RPMI7951 (cell line): ENCODE measurements at places on chromosomes 2 and 18. TPM values are rescaled to one million over a fixed set of nuclear protein-coding genes. Genes with fewer than 3 reads are reported as not detected.

- DNase-seq: no peak
These were observed at the start of gene NXPH2 for GRCh38 chr2:138779781-138780445. Gene NXPH2, minus strand, starts transcription at chr2:138780390. Its CDS starts 149 bp downstream, at chr2:138780241.

DNA sequence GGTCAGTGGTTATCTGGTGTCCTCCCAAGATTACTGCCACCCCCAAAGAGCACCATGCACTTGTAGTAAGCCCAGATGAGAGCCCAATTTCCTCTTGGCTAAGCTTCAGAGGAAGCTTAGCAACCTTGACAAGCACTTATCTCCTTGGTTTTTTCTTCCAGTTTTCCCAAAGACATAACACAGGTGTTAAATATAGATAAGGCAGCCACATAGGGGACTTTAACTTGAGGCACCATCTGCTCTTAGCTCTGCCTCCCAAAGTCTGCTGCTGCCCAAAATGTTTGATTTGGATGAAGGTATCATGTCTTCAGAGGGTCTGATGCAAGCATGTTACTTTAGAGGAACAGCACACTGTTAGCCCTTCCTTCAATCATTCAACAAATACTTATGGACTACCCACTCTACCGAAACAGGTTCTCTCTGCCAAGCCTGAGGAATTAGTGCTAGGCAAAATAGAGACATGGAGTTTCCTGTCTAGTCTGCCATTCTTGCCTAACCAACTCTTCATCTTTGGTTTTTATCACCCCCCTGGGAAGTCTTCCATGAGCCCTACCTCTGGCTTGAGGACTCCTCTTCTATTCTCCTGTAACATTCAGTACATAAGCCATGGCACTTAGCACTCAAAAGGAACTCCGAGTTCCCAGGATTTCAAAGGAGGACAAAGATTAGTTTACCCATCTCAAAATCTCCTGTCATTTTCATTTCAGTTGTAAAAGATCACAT lies 73.7 kb downstream of the SP3 start:
- no peak for DNase-seq

The IL1F10 gene
- total RNA-seq: not detected in 2 replicates

- DNase-seq: peak; percentile 42
These were observed 119.7 kb upstream of the NFATC1 start for GRCh38 chr18:79275992-79276391.

GRCh38 chr2:206092297-206092696 lies 6.3 kb upstream of the INO80D start:
- DNase-seq: no peak

DNA sequence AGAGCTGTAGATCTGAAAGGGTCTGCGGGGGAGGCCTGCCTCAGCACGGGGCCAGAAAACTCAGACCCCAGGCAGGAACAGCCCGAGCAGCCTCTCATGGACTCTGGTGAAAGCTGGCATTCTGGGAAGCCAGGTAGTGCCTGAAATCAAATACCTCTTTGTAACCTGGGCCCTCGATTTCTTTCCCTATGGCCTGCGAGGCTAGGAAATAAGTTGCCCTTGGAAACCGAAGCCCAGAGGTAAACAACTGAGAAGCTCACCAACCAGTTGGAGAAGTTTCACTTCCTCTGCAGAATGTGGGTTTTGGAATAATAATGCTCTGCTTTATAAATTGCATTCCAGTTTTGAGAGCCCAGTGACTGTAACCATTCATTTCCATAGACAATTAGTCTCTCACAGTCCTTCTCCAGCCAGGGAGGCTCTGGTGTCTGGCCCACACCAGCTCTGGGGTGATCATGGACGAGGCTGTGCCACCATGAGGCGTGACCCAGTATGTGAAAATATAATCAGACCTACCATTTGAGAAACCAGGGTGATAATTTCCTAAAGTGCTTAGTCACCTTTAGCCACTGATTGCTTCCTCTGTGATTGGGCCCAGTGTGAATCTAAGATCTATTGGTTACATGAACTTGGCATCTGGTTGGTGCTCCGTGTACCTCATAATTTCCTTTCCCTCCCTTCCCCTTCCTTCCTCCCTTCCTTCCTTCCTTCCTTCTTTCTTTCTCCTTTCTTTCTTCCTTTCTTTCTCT lies 133.1 kb upstream of the PELI1 start:
- DNase-seq: peak; percentile 55

The TSPYL6 gene
- not detected in 2 replicates for total RNA-seq

The TFCP2L1 gene
- under 0.01 TPM in 1 of 2 replicates, not detected in the other for total RNA-seq

DNA sequence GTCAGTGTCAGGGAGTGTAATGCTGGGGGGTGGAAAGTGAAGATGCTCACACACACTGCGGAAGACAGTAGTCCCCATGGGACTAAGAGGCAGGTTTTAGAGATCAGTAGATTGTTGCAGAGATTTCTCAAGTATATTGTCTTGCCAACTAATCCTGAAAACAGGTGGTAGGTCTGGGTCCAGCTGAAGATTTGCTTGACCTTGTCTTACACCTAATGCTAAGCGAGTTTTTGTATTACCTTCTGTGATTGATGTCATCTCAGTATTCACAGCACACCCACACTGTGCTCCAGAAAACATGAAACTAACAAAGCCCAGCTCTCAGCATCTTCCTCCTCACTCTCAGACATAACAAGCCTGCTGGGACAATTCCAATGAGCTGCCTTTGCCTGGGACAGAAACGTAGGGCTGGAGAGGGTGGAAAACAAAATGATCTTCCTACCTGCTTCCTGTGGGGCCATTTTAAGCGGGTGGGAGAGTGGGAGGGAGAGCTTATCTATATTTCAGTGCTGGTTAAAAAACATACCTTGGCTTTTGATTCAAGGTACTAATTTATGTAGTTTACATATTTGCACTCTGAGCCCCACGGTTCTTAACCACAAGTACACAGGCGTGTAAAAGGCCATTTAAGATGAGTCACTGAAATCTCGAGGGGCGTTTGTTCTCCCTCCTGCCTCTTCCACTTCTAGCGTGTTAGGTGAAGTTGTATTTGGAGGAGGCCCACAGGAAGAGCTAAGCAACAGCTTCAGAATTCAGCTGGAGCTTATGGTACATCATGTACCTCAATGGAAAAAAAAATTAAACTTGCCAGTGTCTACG lies 23.1 kb upstream of the RBMS1 start:
- DNase-seq: peak; percentile 69

DNA sequence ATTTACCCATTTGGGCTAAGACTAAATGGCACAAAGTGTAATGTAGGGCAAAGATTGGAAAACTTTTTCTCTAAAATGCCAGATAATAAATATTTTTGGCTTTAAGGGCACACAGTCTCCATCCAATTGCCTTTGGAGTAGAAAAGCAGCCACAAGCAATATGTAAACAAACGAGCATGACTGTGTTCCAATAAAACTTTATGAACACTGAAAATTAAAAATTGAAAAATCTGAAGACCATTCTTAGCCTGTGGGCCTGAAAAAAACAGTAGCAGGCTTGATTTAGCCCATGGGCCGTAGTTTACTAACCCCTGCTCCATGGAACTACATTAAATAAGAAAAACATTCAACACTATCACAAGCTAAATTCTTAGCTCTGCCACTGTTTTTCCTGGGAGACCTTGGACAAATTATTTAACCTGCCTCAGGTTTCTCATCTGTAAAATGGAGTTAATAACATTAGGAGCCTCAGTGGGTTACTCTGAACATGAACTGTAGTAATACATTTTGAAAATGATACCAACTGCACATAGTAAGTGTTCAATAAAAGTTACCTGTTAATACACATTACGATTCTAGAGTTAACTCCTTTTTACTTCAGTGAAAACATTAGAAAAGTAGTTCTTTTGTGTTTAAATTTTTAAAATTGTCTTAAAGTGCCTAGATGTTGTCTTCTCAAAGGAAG lies 1.3 kb downstream of the IFIH1 start:
- peak; percentile 13 for DNase-seq

DNA sequence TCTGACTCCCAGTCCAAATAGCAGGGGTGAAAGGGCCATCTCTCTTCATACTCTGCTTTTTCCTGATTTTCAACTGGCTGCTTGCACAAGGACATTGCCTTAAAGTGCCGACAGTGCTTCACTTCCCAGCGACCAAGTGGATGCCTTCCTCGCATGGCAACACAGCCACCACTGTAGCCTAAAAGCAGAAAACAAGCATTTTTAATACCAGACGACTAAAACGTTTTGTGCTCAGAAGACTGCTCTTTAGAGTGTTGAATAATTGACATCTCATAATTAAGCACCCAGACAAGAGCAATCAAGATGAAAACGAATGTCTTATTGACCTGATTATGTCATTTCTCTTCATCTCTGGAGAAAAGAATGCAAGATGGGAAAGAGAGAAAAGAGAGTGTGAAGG lies 75.2 kb downstream of the PLA2R1 start:
- no peak for DNase-seq

DNA sequence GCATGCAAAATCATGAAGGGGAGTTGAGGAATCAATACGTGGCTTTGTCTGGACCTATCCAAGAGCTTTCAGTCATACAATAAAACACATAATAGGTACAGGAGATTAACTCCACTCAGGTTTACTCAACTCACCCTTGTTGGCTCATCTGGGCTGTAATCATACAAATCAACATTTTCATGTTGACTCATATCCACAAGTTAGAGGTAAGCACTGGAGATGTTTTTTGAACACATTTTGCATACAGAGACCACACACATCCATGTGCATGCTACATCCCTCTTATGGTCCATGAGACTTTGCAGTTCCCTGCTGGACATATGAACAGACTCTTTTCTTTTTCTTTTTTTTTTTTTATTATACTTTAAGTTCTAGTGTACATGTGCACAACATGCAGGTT lies 336.9 kb upstream of the PIK3C3 start:
- DNase-seq: no peak

DNA sequence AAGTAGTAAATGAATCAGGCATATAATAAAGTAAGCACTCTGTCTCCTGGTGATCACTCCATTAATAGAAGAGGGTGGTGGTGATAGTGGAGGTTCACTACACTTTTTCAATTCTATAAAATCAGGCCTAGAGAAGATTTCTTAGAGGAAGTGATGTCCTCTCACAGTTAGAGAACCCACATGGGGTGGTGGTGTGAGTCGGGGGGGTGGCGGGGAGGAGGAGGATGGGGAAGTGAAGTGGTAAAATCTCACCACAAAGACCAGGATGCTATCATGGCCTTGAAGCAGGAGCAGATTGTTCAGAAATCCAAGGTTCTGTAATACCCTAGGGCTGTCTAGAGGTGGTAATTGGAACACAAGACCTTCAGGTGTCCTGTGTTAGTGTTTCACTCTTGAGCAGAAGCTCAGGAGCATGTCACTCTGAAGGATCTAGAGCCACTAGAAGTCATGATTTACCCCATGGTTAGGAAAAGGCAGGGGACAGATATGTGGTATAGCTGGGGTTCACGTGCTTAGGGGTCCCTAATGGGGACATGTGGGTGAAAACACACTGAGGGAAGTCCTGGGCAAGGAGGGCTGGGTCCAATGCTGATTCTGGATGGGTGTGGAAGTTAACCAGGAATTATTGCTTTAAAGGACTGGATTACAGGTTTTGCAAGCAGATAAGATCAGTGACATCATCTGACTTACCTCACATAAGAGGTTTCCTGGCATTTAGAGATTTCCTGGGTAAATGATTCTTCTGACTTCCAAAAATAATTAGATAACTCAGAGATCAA lies 31.0 kb downstream of the RNF125 start:
- DNase-seq: peak; percentile 43

DNA sequence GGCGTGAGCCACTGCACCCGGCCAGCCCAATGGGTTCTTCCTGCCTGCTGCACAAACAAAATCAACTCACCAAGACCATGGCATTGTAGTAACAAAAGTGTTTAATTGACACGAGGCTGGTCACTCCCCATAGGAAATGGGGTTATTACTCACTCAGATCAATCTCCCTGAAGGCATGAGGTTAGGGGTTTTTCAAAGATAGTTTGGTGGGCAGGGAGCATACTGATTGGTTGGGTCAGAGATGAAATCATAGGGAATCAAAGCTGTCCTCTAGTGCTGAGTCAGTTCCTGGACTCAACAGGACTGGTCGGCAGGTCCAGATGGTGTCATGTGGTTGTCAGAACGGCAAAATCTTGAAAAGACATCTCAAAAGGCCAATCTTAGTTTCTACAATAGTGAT lies 122.1 kb downstream of the TMEM17 start:
- DNase-seq: peak; percentile 92

DNA sequence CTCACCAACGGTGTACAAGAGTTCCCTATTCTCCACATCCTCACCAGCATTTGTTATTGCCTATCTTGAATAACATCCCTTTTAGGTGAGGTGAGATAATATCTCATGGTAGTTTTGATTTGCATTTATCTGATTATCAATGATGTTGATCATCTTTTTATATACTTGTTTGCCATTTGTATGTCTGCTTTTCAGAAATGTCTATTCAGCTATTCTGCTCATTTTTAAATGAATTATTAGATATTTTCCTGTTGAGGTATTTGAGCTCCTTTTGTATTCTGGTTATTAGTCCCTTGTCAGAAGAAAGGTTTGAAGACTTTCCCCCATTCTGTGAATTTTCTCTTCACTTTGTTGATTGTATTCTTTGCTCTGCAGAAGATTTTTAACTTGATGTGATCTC lies 695.5 kb upstream of the DDX18 start:
- DNase-seq: no peak

The FSHR gene
- not detected in 2 replicates for total RNA-seq

The STRADB gene
- 61.0 and 83.4 TPM in 2 replicates for total RNA-seq

The ASXL3 gene
- not detected in 2 replicates for total RNA-seq

DNA sequence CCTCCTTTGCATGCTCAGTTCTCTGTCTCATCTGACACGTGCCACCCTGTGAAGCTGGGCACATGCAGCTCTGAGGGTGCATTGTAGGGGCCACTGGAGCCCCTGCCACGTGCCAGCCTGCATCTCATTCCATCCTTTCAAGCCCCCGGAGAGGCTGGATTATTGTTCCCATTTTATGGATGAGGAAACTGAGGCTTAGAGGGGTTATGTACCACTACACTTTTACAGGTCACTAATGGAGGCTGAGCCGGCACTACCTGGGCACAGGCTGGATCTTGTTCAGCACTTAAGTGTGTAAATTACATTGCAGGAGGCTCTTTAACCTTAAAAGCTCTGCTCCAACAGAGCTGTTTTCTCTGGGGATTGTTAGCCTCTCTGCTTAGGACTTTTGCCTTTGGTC lies 47.5 kb downstream of the KCNIP3 start:
- no peak for DNase-seq

DNA sequence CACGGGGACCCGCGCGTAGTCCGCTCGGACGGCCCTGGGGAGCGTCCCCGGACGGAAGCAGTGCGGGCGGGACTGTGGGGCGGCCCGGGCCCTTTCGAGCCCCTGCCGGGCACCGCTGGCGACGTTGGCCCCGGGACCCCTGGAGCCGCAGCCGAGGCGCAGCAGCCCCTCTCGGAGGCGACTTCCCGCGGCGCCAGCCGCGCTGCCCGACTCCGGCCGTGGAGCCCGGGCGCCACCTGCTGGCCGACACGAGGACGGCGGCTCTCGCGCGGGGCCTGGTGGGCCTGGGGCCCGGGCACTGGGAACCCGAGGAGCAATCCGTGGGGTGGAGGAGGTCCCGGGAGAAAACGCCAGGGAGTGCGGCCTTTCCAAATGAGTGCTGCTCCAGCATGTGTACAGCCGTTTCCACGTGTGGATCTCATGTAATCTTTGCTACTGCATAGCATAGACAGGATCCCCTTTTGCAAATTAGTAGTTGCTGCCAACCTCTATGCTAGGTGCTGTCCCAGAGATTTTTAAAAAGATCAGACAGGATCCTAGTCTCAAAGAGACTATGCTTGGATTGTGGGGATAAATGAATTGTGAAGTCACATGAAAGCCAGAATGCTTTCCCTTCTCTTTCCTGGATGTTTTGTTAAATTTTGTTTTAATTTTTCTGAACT lies 4.0 kb downstream of the ID2 start:
- no peak for DNase-seq

GRCh38 chr2:169109502-169110409 lies 40.4 kb downstream of the DHRS9 start:
- DNase-seq: peak; percentile 51

The AQP12A gene
- total RNA-seq: not detected in 2 replicates

The GLI2 gene
- total RNA-seq: 3.2 and 3.9 TPM in 2 replicates
